A549 treated with Hydrocortisone at 1 μM for 4 hours (cell line): ENCODE measurements at places on chromosomes 11 and 22. TPM values are rescaled to one million over a fixed set of nuclear protein-coding genes. Genes with fewer than 3 reads are reported as not detected.

Gene NPAS4
- 0.03 to 0.06 TPM in 2 of 5 replicates, not detected in the others for total RNA-seq

Gene MYOD1
- 0.06 to 0.08 TPM in 2 of 5 replicates, not detected in the others for total RNA-seq

Gene TNNT3
- total RNA-seq = 0.15 to 0.20 TPM (median 0.18 TPM) in 3 of 5 replicates, not detected in the others

Gene SAA2
- total RNA-seq = 0.15 to 0.31 TPM (median 0.22 TPM) in 4 of 5 replicates, not detected in the other

Gene POGLUT3
- 8.4 to 12.3 TPM (median 11.1 TPM) in 5 replicates for total RNA-seq

Gene KRTAP5-2
- total RNA-seq = not detected in 5 replicates

Gene OSM
- total RNA-seq = 0.06 TPM in 1 of 5 replicates, not detected in the others
